ENCODE measurements at places on chromosomes 4 and X.
A peak's percentile ranks its signal among the peaks of the same experiment; 100 is the strongest.

GRCh38 chr4:123343400-123344041 lies 53.1 kb upstream of the SPRY1 start:
- no peak for DNase-seq

DNA sequence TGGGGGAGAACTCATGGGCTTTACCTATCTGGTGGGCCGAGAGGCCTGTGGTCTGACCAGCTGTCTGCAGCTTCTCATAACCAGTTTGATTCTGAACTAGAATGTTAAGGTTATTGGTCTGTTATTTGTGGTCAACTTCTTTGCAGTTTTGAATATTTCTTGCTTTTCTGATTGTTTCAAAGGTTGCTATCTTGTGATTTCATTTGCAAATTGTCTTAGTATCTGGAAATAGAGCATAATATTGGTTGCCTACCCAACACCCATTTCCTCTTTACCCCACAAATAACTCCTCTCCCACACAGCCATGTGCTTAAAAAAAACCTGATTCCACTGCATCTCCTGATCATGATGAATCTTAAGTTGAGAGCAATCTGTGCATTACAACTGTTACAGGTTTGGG lies 39.1 kb upstream of the BMP2K start:
- DNase-seq = no peak

- DNase-seq = no peak
Measured at GRCh38 chrX:132924426-132924825, 34.0 kb downstream of the HS6ST2 start.

DNA sequence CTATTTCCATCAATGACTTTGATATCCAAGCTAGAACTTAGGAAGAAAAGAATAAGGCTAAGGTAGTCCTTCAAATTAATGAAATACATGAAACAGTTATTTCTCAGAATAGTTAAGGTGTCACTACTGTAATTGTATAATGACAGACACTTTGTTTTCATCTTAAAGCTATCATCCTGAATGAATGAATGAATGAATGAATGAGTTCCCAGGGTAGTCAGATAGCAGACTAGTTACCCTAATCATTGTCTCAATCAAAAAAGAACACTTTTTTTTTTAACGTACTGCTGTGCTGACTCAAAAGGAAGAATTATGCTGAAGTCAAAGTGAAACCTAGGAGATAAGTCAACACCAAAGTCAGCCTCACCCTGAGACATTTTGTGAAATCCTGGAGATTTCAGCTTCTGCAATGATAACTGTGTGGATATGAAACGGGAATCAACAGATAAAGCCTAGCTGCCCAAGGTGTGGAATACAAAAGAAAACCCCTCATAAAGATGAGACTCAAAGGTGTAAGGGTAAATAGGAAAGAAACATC lies 68.3 kb upstream of the CNKSR2 start:
- no peak for DNase-seq

DNA sequence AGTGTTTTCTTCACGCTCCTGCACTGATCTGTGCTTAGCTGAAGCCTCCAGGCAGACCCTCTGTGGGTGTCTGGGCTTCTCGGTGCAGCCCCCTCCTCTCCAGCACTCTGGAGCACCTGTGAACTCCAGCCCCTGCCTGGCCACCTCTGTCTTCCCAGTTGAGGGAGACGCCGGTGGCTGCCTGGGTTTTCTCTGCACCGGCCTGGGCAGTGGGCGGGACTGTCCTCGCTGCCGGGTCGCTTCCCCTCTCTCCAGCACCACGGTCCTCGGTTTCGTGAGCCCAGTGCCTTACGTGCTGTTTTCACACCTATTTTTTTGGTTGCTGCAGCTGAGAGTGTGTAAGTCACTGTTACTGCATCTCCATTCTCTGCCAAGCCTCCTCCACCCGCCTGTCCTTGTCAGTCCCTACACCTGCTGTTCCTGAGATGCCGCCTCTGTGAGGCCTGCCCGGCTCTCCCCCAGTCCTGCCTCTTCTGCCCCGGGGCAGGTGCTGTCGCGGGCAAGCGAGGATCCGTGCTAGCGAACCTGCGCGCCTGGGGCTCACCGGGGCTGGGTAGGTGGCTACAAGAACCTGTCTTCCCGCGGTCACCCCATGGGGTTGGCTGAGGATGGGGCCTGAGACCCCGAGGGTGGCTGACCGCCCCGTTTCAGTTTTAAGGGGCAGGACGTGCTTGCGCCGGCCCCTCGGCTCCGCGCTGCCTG lies 2.4 kb upstream of the FGFRL1 start:
- no peak for DNase-seq

GRCh38 chrX:9902656-9903055 lies 64.5 kb upstream of the CLDN34 start:
- DNase-seq = no peak

DNA sequence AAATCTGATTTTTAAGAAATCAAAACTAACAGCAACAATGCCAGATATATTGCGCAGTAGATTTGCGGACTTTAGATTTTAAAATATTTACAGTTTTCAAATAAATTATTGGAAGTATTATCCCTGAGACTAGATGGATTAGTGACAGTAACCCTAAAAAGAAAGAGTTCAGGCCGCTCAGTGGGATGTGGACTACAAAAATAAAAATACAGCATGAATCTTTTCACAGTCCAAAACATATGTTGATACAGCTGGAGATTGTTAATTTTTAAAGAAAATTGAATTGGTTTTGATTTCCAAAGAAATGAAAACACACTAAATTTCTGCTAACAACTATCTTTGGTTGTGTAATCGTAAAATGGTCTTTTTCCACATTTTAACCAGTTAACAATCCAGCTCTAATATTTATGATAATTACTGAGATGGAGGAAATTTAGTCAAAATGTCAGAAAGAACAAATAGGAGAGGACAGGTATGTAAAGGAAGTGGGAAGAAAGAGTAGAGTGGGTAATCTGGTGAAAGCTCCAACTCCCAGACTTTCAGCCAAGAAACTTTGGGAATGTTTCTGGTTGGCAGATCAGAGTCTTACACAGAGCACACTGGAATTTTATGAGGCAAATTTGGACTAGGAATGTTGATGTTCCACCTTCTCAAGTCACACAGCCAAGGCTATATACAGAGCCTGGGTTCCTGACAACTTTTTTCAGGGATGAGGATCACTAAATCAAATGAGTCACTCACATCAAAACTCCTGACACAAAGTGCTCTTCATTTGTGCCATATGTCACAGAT lies 15.1 kb downstream of the C4orf36 start:
- DNase-seq = no peak

DNA sequence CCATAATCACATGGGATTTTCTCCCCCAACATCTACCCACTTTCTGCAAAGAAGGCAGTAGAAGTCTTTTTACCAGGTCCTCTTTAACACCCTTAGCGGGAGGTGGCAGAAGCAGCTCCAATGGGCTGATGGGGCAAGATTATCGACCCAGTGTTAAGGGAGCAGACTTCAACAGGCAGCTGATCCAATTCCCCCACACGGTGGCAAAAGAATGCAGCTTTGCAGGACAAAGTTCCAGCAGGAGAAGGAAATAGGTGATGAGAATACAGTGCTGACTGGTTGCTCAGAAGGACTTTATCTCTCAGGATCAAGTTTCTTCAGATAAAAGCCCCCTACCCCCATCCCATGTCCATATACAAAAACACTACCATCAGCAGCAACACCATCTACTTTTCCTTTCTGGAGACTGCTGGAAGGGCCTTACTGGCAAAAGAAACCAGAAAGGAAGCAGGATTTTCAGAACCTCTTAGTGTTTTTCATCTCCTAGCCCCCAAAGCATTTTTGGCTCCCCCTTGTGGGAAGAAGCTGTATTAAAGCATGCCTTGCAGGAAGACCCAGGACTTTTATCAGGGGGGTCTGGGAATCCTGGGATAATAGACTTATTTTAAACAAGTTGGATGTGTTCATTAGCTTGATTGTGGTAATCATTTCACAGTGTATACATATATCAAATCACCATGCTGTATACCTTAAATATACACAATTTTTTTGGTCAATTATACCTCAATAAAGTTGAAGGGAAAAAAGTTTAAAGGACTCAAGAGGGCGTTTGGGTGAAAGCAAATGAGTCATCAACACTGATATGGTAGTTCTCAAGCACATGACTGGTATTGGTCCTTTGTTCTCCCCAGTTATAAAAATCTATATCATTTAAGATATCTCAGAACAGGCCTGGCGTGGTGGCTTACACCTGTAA lies 146.4 kb downstream of the GPC3 start:
- DNase-seq = peak; percentile 13

All from fibroblast of the conjunctiva (primary cell).